Inflammatory macrophage treated with lipopolysaccharide for 1 hour (primary cell): ENCODE measurements at places on chromosomes 11 and 22.

DNA sequence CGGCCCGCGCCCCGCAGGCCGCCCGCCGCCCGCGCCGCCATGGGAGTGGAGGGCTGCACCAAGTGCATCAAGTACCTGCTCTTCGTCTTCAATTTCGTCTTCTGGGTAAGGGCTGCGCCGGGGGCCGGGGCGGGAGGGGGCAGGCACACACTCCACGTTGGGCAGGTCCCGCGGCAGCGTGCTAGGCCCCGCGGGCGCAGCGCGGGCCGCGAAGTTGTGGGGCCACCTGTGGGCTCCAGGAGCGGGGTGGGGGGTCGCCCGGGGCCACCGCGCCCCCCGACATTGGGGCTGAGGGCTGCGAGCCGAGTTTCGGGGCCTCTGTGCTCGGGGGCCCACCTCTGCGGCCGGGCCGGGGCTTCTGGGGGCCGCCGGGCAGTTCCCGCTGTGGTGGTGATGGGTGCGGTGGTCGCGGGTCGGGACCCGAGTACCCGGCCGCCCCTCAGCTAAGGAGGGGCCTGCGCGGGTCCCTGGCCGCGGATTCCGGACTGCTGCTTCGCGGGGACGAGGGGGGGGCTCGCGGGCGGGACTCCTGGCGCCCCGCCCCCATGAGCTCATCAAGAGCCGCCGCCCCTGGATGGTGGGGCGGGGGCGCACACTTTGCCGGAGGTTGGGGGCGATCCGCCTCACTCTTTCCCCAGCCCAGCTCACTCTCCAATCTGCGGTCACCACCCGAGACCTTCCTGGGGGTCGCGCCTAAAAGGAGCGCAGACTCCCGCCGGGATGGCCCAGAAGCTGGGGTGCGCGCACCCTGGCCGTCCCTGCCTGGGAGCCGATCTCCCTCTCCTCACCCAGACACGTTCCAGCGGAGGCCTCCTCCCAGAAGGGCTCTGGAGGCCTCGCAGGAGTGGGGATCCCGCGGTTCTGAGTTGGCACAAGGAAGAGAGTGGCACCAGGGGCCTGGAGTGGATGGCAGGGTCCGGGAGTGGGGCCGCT lies 667 bp downstream of the CD81 start:
- DNase-seq: no peak

- DNase-seq: peak; percentile 38
These were observed at the start of gene TRIM6 for GRCh38 chr11:5596607-5597201. Gene TRIM6 (plus strand): TSS chr11:5596637. CDS start chr11:5596898, 261 bp downstream.

DNA sequence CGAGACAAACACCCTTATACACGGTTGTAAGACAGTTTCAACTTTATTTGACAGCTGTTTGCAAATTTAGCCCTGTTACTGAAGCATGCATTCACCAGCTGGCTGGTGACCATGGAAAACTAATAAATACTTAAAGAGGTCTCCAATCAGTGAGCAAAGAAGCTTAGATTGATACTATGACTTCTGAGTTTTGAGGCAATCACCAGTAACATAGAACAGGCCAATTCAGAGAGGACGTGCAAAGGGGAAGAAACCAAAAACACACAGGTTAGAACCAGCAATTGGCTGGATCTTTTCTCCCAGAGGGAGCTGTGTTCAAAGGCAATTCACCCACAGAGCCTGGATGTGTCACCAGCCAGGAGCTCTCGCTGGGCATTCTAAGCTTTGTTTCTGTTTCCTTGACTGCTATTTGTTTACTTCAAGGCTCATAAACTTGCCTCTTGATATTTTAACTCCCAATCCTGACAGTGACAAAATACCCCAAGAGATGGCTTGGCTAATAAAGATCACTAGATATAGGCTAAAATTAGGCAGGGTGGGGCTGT lies 113.6 kb upstream of the MTMR2 start:
- DNase-seq: no peak

DNA sequence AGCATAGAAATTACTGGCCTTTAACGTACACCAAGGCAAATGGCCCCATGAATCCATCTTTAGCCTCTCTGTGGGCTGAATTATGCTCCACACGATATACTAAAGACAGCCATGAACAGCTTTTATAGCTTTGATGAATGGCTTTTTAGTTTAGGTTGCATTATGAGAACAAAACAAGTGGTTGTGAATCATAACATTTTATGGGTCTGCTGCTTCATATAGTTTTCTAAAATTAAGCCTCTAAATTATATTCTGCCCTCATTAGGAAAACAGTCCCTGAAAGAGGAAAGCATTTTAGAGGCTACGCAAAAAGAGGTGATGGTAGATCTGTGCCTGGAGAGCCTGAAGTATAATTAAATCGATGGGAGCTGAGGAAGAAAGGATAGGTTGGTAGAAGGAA lies 221.3 kb downstream of the CADM1 start:
- DNase-seq: no peak

DNA sequence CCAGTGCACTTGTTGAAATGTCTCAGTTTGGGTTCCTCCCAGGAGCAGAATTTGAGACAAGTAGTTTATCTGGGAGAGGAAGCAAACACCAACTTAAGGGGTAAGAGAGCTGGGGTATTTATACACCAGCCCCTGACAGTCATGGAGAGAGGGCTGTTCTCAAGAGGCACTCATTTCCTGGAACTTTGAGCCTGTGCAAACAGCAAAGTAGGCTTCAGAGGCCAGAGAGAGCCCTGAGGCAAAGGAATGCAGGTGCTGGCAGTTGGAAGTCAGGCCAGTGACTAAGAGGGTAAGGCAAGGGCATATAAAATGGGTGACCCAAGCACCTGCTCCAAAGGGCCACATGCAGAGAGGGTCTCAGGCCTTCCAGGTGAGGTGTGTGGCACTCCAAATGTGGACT lies 16.1 kb downstream of the MS4A18 start:
- no peak for DNase-seq

GRCh38 chr22:33401291-33401690 lies 343.1 kb upstream of the SYN3 start:
- DNase-seq: no peak

- no peak for DNase-seq
These were observed 24.0 kb upstream of the CADM1 start for GRCh38 chr11:115528225-115528624.

DNA sequence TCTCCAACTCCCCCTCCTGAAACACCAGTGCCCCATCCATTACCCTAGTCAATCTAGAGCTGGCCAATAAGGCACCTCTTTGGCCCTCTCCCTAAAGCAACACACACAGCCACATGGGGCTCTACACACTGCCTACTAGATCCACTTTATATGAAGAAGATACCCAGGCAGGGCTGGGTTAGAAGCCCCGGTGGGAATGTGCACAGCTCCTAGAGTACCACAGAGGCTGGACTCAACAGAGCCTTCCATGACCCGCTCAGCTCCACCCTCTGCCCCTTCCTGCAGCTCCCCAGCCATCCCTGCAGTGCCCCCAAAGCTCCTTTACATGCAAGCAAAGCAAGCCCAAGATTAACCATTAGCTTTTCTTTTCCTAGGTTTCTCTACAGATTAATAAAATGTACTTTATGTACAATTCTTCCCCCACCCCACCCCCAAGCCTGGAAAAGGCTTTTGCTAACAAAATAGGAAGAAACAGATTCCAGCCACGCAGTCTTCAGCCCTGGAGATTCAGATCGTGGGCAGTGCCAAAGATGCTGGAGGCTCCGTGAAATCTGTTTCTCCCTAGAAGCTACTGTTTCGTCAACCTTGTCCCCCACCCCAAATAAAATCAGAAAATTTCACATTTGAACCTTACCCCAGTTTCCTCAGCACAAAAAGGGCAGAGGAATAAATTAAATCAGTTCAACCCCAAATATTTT lies 51.8 kb downstream of the IGSF9B start:
- DNase-seq: no peak

- DNase-seq: no peak
These were observed 39.9 kb upstream of the KCNQ1OT1 start for GRCh38 chr11:2739531-2740274.

GRCh38 chr22:30308518-30309230 lies 18.1 kb downstream of the TBC1D10A start:
- DNase-seq: no peak

DNA sequence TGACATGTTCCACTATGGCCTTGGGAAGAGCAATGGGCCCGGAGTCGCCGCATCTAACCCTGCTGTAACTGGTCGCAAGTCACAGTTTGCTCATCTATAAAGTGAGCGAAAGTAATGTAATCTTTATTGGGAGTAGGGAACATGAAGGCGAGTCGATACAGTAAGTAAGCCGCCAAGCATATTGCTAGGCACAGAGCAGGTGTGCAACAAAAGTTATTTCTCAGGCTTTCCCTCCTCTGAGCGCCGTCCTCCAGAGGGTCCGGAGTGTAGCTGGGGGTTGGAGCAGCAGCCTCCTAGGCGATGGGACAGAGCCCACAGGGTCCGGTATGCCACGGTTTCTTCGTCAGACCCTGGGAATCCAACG lies 343 bp upstream of the SPON1 start:
- no peak for DNase-seq

DNA sequence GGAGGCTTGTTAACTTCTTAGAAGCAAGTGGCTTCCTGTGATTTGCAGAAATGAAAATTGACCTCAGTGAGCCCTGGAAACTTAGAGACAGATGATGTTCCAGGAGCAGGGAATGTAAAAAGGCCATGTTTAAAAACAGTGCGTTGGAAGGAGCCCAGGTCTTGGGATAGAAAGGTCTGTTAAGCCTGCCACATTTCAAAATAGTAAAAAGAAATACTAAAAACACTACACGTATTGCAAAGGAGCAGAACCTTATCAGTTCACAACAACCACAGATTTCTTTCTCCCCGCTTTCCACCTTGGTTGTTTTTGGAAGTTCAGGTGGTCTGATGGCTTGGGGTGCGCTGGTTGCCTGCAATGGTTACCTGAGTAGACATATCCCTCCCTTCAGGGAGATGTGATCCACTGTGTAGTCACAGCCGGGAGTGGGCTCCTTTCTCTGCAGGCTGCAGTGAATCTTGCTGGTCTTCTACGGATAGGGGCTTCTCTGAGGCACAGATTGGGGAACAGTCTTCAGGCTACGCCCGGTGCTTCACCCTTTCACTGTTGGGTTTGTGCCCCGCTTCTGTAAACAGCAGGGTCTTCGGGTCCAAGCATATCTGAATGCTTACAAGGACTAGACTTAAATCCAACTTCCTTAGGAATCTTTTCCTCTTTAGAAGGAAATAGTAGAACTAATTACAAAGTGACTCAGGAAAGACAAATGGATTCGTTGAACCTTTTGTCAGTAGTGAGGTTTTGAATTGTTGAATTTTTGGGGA lies 1.9 kb downstream of the TEAD1 start:
- DNase-seq: no peak

DNA sequence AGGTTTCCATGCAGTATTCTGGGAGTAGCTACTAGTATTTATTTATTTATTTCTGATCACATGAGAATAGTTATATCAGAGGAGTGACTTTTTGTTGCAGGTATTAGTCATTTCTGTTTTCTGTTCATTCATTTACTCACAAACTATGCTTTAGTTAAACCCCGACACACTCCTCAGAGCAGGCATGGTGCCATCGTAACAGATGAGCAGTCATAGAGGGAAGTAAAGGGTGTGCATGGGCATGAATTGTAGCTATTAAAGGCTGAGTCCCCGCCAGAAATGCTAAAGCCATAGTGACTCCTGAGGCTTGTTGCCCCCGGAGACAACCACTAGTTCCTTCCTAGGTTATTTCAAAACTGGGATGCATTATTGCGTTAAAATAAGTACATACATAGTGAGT lies 10.6 kb downstream of the JHY start:
- peak; percentile 11 for DNase-seq

DNA sequence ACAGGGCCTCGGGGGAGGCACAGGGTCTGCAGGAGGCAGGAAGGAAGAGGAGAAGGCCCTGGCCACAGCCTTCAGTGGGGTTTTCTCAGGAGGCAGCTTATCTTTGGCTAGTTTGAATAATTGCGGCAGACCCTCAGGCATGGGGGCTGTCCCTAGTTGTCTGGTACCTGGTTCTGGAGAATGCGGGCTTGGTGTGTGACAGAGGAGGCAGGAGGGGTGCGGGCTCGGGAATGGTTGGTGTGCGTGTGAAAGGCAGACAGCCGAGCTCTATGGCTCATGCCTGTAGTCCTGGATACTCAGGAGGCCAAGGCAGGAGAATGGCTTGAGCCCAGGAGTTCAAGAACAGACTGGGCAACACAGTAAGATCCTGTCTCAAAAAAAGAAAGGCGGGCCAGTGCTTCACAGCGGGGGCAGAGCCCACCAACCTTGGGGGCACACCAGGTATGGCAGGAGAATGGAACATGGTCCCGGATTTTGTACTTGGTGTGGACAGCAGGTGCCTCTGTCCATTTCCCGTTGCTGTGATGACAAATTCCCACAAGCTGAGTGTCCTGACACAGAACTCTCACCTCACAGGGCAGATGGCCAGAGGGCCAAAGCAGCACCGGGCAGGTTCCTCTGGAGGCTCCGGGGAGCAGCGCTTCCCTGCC lies 640.6 kb downstream of the TBC1D22A start:
- DNase-seq: no peak

DNA sequence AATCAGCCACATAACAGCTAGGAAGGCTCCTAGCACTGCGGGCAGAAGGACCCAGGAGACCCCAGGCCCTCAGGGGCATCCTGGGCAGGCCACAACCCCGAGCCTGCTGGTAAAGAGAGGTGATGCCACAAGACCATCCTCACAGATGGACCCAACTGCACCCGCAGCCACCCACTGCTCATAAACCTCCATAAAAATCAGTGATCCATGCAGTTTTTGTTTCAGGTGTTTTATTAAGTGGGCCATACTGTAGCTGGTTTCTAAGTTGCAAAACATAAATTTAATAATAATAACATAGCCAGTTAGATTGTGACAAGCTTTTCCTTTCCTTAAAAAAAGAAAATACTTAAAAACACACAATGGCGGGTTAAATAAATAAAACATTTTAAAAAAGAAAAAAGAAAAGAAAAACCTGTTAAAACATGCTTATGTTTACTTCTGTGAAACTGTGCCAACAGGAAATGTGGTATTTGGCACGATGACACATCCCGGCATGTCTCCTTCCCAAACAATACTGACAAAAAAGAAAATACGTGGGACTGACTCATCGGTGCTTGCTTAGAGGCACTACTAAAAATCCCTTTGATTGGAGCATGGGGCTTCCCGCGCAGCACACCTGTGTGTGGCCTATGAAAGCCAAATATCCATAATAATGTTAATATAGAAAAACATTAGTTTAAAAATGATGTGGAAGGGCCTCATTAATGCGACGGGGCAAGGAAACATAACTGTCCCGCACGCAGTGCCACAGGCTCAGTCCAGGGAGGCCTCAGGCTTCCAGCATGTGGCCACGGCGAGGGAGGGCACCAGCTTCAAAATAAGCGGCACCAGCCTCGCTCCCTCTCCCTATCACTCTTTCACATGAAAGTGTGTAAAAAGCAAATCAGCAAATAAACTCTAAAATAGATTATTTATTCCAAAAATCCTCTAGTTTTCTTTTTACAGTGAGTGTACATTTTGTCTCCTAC lies 47.5 kb upstream of the SCUBE2 start:
- DNase-seq: peak; percentile 48

- no peak for DNase-seq
These were observed 314.3 kb downstream of the BRD1 start for GRCh38 chr22:49513358-49513851.

DNA sequence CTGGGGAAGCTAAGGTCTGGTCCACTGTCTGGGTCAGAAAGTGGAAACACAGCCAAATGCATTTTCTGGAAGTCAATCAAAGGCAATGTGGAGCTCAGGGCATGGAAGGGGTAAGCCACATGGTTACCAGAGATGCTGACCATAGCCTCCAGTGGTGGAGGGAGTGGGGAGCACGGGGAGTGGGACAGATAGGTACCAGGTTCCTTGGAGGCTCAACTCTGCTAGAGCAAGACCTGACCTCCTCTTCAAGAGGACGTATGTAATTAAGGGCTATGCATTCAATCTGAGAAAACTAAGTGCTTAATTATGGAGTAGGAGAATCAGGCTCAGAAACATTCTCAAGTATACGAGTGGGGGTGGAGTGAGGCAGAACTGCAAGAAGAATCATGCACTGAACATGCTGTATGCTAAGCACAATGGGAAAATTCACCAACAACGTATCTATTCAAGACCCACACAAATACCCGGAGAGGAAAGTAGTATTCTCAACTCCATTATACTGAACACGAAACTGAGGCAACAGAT lies 65.2 kb upstream of the PHOX2A start:
- DNase-seq: no peak
